ENCODE measurements at places on chromosomes 3 and 15.

DNA sequence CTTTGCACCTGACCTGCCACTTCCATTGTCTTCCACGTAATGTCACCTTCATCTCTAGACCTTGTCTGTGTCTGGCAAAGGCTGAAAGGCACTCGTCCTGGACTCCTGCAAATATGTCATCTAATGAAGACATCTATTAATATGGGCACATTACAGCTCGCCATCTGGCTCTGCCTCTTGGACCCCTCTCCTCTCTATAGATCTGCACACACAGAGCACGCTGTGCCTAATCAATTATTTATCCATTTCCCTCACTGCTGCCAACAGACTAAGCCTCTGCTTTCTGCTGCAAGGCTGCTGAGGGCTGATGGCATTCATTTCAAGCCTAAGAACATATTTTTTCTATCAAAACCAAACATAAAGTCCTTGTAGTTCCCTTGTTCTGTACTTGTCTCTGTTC lies 573.0 kb downstream of the TUSC7 start:
- DNase-seq: no peak

- no peak for DNase-seq
Observed at GRCh38 chr3:61796911-61797310, 235.5 kb downstream of the PTPRG start.

GRCh38 chr3:49026536-49026935 lies 2.7 kb downstream of the IMPDH2 start:
- no peak for DNase-seq

GRCh38 chr15:57031605-57032004 lies 113.2 kb downstream of the TCF12 start:
- DNase-seq: no peak

GRCh38 chr3:84835366-84835765 lies 123.4 kb upstream of the CADM2 start:
- no peak for DNase-seq

- DNase-seq: no peak
Observed at GRCh38 chr3:178233371-178234071, 302.7 kb upstream of the KCNMB2 start.

Data from activated T-cell treated with anti-CD3 and anti-CD28 coated beads, Interleukin-2, amount 50 U/mL, for 48 hours (primary cell).